ENCODE measurements at places on chromosomes 6 and 20.

- DNase-seq, result no peak
Measured at GRCh38 chr20:57608516-57608915, 11.7 kb downstream of the ZBP1 start.

DNA sequence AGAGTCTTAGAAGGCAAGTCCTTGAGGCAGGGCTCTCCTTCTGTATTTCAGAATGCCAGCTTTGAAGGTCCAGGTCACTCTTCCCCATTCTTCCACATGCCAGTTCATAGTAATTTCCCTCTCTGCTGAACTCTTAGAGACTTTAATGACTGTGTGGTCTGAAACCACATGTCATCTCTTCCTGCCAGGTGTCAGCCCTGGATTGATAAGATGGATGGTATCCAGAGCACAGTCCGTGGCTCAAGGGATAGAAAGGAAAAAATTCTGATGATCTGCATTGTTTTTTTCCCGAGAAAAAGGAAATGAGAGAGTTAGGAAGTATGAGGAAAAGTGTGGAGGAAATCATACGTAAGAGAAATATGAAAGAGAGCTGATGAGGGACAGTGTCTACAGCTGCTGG lies 250.9 kb downstream of the TPBG start:
- DNase-seq, result no peak

- DNase-seq, result no peak
Measured at GRCh38 chr20:47238780-47239718, 117.5 kb downstream of the ZMYND8 start.

GRCh38 chr6:32952817-32953739 lies at the start of gene HLA-DMA:
Gene HLA-DMA (minus strand): TSS chr6:32953097. CDS start chr6:32953036, 61 bp downstream.
- peak; percentile 99 for DNase-seq

GRCh38 chr6:125983246-125983945 lies 2.9 kb upstream of the TRMT11 start:
- DNase-seq, result peak; percentile 79

GRCh38 chr6:132466952-132467351 lies 46.0 kb downstream of the STX7 start:
- no peak for DNase-seq

GRCh38 chr20:6769903-6770785 lies 2.7 kb downstream of the BMP2 start:
- DNase-seq, result no peak

DNA sequence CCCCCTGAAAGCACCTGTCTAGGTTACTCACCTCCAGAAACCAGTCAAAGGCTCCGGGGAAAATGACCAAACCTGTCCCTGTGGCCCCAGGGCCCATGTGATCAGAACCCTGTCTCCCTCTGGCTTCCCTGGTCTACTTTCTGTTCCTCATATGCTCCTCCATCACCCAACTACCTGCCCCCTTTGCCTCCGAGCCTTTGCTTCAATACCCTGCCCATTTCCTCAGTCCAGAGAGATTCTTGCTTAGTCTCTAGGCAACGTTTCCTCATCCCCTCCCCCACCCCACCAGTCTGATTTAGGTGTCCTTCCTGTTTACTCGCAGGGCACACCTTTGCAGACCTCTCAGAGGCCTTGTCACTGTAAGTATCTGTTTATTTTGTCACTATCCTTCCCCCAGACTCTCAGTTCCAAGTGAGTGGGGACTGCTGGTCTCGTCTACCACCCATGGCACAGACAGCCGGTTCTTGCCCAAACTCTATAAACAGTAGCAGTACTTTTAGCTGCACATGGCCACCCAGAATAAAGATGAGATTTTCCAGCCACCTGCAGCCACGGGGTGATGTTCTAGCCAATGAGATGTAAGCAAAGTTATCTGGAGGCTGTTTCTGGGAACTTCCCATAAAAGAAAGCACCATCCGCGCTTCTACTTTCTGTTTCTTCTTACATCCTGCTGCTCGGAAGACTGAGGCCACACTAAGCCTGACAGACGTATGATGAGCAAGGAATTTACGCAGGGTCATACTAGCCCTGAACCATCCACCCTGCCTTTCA lies 13.3 kb downstream of the ELOVL5 start:
- no peak for DNase-seq

DNA sequence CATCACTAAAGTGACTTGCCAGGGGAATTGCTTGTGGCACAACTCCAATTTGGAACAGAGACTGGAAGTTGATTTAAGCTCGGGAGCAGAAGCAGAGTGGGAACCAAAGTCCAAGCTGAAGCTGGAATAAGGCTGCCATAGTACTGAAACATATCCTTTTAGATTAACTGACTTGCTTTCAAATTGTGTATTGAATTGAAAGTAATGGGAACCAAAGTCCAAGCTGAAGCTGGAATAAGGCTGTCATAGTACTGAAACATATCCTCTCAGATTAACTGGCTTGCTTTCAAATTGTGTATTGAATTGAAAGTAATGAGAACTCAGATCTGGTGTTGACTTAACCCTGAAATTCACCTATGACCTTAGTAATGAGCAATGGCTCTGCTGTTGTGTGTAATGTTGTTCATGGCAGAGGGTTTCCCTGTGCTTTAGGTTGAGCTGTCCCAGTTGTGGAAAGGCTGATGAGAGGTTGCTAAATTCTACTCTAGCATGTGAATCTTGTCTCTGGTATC lies 40.2 kb downstream of the CENPW start:
- no peak for DNase-seq

DNA sequence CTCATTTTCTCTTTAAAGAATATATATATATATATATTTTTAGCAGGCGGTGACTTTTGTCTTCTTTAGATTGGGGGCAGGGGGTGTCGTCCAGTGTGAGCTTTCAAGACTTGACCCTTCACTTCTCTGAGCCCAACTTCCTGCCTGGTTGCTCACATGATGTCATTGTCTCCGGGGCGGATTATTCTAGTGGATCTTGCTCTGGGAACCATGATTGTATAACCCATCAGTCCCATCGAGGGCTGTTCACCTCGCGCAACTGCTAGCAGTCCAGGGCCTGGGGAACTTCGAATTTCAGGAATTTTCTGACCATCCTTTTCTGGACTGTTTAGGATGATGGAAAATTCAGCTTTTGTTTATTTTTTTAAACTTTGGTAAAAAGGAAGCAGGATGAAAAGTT lies 1.0 kb downstream of the IGF2R start:
- no peak for DNase-seq

GRCh38 chr6:136737871-136738691 lies 54.2 kb downstream of the MAP3K5 start:
- DNase-seq, result no peak

DNA sequence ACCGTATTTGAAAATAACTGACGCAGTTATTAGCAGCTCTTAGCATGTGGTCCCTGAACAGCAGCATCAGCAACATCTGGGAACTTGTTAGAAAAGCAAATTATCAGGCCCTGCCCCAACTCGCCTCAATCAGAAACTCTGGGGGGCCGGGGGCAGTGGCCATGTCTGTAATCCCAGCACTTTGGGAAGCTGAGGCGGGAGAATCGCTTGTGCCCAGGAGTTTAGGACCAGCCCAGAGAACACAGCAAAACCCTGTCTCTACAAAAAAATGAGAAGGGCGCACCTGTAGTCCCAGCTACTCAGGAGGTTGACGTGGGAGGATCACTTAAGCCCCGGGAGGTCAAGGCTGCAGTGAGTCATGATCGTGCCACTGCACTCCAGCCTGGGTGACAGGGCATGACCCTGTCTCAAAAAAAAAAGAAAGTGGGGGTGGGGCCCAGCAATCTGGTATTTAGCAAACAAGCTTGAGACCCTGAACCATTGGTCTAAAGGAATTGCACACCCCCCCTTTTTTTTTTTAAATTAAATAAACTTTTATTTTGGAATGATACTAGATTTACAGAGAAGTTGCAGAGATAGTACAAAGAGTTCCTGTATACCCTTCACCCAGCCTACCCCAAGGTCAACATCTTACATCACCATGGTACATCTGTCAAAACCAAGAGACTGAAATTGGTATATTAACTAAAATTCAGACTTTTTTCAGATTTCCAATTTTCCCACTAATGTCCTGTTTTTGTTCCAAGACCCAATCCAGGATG lies 6.7 kb downstream of the SRXN1 start:
- no peak for DNase-seq

GRCh38 chr6:135265278-135265677 lies 84.2 kb downstream of the MYB start:
- DNase-seq, result no peak

DNA sequence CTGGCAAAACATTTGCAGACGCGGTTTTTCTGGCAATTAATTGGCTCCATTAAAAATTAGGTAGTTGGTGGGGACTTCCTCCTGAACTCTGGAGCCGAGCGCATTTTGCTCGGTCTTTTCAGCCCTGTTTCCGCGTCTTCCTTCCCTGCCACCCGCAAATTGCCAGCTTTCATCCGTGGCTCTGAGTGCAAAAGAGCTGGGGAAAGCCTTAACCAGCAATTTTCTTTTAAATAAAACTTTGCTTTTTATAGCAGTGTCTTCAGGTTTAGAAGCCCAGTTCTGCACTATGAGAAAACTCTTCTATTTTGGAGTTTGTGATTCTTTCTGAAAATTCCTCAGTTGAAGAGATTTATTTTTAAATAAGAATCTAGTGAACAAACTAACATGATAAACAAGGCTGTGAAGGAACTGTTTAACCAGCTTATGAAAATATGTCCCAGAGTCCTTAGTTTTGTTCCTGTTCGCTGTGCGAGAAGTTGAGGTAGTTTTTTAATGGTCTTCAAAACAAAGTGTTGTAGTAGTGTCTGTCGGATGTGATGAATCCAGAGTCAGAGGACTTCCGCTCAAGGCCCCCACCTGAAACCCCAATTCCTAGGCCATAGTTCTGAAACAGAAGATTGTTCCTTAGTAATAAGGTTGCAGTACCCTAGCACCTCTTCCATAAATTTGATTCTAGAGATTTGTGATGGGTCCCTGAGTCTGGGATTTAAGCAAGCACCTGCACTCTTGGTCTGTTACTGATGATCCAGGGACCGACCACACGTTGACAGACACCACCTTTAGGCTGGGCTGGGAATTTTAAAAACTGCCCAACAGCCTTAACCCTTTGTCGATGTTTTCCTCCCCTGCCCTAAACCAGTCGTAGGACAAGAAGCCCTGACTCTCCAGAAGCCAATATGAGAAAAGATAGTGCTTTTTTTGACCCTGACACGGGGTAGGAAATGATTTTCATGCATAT lies 950 bp downstream of the KCTD20 start:
- no peak for DNase-seq

GRCh38 chr6:60867548-60867947 lies 1418.5 kb downstream of the KHDRBS2 start:
- DNase-seq, result no peak

GRCh38 chr6:87722540-87723169 lies 20.6 kb upstream of the AKIRIN2 start:
- no peak for DNase-seq

- no peak for DNase-seq
Measured at GRCh38 chr6:137522831-137523230, 28.6 kb upstream of the OLIG3 start.

- no peak for DNase-seq
Measured at GRCh38 chr6:111200350-111201243, 113.3 kb downstream of the SLC16A10 start.

DNA sequence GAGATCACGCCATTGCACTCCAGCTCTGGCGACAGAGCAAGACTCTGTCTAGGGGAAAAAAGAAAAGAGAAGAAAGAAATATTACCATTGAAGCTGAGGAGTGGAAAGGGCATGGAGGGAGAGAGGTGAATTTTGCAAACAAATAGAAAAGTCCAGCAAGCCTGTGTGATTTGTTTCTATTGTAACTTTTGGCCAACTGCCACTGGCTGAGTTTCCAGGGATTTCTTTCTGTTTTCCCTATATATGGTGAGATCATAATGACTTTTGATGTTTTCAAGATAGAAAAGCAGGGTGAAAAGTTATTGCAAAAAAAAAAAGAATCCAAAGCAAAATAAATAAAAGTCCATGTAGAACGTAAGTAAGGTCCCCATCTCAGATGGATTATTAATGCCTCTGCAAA lies 184.2 kb upstream of the RALGAPA2 start:
- DNase-seq, result no peak

- no peak for DNase-seq
Measured at GRCh38 chr6:143000811-143001210, 55.8 kb upstream of the HIVEP2 start.

DNA sequence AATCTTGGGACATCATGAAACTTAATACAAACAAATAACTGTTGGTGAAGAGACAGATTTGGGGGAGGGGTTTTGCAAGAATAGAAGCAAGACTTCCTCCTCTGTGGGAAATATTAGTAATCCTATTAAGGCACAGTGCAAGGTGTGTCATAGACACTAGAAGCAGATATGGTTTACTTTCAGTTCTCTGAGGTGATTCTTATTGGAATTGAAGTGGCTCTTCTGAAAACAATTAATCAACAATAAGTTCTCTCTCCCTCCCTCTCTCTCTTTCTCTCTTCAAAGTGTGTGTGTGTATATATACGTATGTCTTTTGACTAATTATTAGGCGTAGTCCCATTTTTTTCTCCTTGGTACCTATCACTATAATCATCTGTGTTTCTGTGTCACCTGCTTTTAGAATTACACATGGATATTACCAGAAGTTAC lies 99.8 kb downstream of the HIVEP2 start:
- DNase-seq, result no peak

GRCh38 chr20:4160761-4161305 lies 145.5 kb upstream of the RNF24 start:
- no peak for DNase-seq

DNA sequence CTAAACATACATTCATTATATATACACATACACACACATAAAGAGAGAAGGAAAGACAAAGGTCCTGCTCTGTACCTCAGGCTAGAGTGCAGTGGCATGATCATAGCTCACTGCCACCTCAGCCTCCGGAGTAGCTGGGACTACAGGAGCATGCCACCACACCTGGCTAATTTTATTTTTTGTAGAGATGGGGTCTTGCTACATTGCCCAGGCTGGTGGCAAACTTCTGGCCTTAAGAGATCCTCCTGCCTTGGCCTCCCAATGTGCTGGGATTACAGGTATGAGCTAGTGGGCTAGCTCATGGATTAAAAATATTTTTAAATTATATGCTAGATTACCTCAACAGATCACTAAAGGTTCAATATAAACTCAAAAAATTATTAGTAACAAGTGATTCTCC lies 30.3 kb downstream of the NUDT3 start:
- no peak for DNase-seq

GRCh38 chr6:150765067-150765764 lies 100.3 kb upstream of the MTHFD1L start:
- DNase-seq, result no peak

DNA sequence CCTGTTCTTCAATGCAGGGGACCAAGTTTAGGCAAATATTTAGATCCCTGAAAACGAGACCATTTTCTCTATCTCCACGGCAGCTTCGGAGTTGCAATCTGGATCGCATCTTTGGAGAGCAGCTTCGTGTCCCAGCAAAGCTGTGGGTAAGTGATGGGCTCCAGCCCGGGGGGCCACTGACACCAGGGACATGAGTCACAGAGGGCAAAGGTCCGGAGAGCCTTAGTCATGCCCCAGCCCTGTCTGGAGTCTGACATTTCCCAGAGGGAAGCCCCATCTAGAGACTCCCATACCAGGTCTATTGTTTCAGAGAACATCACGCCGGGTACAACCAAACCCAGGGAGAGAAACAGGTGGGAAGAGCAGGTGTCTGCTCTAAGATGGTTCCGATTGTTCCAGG lies 95.9 kb downstream of the NFATC2 start:
- peak; percentile 55 for DNase-seq

- peak; percentile 7 for DNase-seq
Measured at GRCh38 chr20:15364781-15365180, 1027.4 kb upstream of the FLRT3 start.

GRCh38 chr6:71929047-71929446 lies 42.7 kb downstream of the RIMS1 start:
- no peak for DNase-seq

Data from stromal cell of bone marrow (primary cell).